Stimulated activated CD8-positive, alpha-beta memory T cell treated with anti-CD3 and anti-CD28 coated beads, Interleukin-2, amount 100 ng/mL, for 48 hours (primary cell): ENCODE measurements at places on chromosomes 2 and 18.

- no peak for DNase-seq
Measured at GRCh38 chr2:108809936-108810335, 23.4 kb downstream of the CCDC138 start.

DNA sequence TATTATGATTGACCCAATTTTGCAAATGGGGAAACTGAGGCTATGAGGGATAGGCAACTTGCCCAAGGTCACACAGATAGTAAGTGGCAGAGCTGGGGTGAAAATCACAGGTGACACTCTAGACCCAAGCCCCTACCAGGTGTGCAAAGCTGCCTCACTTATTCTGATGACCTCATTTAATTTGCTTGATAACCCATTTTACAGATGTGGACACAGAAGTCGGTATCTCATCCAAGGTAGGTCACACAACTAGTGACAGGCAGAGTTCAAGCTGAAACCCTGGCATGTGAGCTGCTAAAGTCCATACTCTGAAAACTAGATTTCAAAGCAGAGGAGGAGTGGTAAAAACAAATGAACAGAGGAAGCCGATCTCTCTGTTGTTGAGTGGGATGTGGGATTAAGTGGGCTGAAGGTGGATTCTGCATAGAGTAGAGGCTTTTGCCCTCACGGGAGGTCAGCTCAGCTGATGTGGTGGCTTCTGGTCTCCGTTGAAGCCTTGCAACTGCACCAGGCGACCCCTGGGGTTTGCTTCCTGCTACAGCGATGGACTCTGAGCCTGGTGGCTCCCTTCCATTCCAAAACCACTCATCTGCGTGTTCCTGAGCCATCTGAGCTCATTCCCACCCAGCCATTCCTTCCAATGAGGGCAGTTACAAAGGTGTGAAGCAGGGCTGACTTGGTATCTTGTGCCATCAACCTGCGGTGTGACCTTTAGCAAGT, 164.3 kb upstream of the FHL2 start:
- no peak for DNase-seq

GRCh38 chr2:177606636-177607035, 214.1 kb downstream of the AGPS start:
- DNase-seq, result no peak

- DNase-seq, result no peak
Measured at GRCh38 chr2:17958466-17959092, 80.1 kb downstream of the KCNS3 start.

DNA sequence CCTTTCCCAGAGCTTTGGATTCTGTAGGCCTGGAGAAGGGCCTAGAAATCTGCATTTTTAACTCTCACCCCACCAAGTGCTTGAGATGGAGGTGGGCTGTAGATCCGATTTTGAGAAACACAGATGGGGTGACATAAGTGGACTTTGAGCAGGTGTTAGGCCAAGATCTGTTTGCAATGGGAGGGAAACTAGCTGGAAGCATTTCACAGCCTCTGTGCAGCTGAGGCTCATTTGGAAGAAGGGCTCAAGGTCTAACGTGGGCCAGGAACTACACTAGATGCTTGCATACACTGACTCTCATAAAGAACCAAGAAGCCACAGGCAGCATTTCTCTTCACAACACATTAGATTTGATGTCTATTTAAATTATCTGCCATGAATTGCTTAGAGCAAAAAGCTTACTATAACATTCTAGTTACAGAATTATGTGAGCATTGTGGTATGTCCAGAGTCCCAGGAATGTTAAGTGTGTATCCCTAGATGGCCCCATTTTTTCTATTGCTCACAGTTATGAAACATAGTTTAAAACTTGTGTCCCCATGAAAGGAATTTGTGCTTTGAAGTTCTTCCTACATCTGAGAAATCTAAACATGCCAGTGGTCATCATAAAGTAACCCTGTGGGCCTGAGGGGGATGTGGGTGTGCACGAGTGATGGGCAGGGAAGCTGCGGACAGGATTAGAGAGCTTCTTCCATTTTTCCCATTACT, 77.2 kb downstream of the CD28 start:
- no peak for DNase-seq

DNA sequence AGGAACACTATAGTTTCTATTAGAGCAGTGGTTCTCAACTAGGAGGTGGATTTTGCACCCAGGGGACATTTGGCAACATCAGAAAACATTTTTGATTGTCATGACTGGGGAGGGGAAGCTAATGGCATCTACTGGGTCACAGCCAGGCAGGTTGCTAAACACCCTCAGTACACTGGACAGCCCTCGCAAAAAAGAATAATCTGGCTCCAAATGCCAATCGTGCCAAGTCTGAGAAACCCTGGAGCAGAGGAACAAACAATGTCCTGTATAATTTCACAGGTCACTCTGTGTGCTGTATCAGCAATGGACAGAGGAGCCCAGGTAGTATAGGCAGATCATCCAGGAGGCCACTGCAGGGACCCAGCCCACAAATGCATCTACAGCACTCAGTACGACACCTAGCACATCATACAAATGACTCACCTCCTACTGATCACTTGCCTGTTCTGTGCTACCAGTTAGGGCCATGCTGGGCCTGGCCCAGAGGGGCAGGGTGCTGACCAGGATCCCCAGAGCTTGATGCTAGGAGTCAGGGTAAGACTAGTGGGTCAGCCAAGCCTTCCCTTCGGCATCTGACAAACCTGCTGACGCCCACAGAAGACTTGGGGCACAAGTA, 37.6 kb downstream of the SFXN5 start:
- no peak for DNase-seq

DNA sequence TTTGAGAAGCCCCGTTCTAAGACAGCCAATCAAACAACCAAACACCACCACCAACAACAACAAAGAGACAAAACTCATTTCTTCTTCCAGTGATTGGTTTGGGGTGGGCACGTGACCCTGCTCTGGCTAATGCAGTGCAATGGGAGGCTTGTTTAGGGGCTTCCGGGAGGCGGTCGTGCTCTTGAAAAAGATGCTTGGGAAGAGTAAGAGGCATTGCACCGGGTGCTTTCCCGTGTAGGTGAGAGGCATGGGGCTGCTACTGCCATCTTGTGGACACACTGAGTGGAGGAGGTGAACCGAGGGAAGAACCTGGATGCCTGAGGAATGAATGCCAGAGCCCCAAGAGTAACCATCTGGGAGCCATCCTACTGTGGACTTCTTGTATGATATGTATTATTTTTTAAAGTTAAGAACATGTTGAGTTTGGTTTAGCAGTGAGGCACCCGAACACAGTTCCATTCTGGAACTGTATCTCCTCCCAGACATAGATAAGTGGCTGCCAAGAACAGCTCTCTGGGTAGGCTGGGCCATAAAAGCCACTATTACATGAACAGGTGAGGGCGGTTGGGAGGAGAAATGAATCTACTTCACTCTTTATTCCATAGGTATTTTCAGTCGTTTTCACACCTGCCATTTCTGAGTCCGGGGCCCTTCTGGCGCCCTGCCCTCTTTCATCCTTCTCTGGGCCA, 19.1 kb upstream of the ARHGAP25 start:
- DNase-seq, result no peak

DNA sequence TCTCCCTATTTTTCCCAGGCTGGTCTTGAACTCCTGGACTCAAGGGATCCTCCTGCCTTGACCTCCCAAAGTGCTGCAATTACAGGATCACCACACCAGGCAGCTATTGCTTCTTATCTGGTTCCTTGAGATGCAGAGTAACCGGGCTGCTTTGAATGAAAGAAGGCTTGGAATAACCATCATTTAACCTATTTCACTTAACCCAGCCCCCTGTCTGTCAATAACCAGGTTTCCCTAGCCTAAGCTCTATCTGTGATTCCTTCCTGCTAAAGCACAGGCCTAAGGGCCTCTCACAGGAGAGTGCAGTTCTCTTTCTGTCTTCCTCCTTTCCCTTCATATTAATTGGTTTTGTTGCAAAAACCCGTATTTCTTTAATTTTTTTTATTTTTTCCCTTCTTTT, 393.5 kb upstream of the RAB12 start:
- DNase-seq, result no peak

DNA sequence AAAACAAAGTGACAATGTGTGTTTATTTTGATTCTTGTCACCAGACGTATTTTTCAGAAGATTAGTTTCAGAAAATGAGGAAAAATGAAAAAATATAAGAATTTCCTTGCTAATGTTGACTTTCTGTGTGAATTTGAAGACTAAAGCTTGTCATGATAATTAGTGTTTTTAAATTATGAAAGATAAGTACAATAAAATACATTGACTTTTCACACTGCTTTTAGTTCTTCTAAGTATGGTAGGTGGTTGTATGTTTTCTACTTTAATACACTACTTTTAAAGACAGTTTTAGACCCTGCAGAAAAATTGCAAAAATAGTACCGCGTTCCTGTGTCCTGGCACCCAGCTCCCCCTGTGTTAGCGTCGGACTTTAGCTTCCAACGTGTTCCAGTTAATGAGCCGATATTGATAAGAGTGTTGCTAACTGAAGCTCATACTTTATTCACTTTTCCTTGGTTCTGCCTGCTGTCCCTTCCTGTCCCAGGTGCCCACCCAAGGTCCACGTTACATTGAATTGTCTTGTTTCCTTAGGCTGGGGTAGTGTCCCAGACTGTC, 695 bp downstream of the RBFA start:
- no peak for DNase-seq

GRCh38 chr2:142874293-142874814, 3.1 kb upstream of the KYNU start:
- no peak for DNase-seq

DNA sequence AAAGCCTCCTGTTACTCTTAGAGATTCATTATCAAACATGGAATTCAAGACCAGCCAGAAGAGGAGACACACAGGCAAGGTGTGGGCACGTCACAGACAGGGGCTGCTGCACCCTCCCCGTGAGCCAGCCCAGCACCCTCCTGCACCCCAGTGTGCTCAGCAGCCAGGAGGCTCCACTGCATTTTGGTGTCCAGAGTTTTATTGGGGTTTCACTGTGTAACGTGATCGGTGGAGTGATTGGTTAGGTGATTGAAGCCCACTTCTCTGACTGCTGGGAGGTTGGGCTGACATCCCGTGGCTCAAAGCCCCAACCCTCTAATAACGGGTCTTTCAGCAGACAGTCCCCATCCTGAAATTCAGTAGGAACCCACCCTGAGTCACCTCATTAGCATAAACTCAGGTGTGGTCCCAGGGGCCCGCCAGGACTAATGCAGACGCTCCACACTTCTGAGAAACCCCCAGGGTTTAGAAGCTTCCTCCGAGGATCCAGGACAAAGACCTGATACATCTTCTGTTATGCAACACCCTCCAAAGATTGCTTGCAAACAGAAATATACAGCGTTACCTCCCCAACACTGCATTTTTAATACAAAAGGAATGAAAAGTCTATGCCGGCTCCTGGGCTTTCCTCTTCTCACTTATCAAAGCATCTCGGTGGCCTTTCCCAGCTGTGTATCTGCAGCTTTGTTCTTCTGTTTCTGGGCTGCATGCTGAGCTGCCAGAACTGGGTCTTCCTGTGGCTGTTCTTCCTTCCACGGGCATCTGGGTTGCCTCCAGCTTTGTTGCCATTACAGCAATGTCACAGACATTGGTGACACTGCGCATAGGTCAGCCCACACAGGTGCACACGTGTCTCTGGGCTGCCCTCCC, 43.7 kb upstream of the SNED1 start:
- DNase-seq, result no peak

DNA sequence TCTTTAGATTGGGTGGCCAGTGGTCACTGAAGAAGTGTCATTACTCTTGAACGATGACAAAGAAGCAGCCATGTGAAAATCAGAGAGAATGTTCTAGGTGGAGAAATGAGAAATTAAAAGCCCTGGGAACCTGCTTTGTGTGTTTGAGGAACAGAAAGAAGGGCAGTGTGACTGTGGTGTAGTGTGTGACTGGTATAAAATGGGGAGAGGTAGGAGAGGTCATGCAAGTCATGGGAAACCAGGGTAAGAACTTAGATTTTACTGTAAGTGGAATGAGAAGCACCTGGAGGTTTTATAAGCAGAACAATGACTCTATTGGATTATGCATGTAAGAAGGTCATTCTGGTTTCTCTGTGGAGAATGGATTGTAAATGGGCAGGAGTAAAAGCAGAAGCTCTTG, 12.2 kb downstream of the ICOS start:
- no peak for DNase-seq

DNA sequence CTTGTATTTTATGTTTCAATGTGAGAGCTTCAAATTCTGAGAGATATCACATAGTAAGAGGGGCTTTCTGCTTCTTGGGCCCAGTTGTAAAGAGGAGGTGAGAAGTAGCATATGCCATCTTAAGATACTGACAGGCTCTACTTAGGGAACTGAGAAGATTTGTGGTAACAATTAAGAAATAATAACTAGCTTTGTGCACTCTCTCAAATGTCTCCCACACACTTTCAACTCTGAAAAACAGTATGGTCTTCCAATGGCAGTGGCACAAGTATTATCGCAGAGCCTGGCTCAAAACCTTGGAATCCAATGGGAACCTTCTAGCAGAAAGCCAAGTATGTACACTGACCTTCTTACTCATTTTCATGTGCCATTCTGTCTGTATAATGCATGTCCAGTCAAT, 80.3 kb upstream of the FAM237A start:
- DNase-seq, result no peak

GRCh38 chr2:113780472-113780871, 24.0 kb upstream of the SLC35F5 start:
- DNase-seq, result no peak

- no peak for DNase-seq
Measured at GRCh38 chr2:121697108-121697631, 39.5 kb downstream of the NIFK start.

DNA sequence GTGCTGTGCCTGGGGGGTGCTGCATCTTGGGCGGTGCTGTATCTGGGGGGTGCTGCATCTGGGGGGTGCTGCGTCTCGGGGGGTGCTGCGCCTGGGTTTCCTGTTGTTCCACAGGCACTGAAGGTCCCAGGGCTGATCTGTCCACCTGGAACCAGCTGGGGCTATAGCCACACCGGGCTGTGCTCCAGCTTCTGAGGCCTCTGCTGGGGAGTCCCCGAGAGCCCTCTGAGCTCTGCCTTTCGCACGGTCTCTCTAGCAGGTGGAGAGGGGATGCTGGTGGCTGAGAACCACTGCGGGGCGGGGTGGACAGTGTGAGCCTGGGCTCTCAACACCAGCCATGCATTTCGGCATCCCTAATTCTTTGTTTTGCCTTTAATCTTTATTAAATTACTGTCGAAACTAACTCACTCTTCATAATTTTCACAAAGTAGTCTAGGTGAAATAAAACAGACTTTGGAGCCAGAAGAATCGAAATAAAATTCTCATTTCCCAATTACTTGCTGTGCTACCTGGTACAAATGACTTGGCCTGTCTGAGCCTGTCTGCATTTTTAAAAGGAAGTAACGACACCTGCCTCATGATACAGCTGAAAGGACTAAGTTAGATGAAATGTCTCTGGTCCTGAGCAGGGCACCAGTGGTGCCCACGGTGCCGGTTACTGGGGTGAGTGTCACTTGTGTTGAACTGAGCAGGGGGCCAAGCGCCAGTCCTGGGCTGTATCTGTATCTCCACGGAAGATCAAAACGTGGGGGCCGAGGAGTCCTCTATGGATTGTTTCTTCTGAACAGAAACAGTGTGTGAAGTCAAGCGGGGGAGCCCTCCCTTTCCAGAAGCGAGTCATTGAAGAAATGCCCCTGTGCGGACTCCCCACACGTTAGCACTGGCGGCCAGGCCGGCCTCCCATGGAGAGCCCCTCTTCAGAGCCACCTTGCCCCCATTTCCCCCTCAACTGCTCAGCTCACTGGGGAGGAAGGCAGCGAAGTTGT, 142.0 kb downstream of the ASB1 start:
- DNase-seq, result no peak
